AG04450 (cell line): ENCODE measurements at places on chromosomes 6 and 20.

DNA sequence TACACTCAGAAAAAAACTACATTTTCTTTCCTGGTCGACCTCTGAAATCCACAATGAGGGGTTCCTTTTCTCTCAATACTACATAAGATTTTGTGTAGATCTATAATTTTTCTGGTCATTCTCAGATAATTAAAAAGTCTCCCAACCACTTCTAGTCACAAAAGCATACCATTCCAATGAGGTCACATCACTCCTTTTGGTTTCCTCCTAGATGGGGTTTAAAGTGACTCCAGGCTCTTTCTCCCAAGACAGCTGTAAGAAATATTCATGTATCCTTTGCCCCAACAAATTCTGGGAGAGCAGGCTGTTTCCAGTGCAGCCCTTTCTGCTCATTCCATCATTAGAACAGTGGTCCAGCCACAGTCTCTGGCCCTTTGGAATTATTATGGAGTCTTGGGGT lies 43.1 kb upstream of the BEND6 start:
- peak; percentile 38 for DNase-seq

GRCh38 chr6:2132416-2132815 lies 113.0 kb downstream of the GMDS start:
- DNase-seq: no peak

DNA sequence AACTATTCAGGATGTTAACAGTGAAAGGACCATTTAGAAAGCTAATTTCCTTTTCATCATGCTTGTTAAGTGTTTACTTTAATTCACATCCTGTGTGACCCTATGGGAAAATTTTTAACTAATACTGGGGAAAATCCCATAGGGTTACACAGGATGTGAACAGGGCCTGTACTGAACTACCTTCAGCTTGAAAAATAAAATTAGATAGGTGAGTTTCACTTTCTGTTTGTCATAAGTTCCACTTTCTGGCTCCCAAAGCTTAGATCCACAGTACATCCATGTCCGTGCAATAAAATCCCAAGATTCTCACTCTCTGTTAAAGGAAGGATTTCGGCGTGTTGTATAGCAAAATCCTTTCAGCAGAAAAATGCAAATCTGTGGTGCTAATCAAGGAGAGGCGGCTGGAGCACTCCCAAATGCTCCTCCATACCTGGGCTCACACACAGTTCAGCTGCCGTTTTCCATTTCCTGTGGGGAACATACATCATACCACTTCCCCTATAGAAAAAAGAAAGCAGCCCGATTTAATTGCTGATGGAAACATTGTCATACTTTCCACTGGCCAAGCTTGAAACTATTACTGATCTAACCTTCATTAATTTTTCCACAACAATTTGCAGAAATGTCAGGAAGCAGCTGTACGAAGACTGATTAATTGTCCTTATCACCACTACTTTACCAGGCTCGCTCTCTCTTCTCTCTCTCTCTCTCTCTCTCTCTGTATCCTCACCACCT lies 125.2 kb downstream of the HIVEP2 start:
- no peak for DNase-seq

- DNase-seq: no peak
Observed at GRCh38 chr6:74114428-74114827, 418.4 kb downstream of the CD109 start.

- no peak for DNase-seq
Observed at GRCh38 chr6:31896856-31897611, 464 bp downstream of the EHMT2 start.

GRCh38 chr6:12875051-12875450 lies 158.5 kb downstream of the PHACTR1 start:
- DNase-seq: no peak

DNA sequence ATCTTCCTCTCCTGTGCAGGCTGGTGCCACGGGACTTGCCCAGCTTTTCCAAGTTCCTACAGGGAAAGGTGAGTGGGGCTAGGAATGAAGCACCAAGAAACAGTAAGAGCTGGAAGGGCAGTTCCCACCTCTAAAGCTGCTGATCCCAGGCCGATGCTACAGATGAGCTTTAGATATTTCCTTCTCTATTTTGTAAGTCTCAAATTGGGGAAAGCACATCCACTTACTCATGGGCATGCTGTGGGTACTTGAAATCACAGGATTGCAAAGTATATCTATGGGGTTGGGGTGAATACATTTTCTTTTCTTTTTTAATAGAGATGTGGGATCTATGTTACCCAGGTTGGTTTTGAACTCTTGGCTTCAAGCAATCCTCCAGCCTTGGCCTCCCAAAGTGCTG lies 3.1 kb downstream of the ZBTB2 start:
- DNase-seq: no peak

- DNase-seq: no peak
Observed at GRCh38 chr6:15348528-15348927, 102.7 kb downstream of the JARID2 start.

GRCh38 chr6:17584241-17584803 lies 15.8 kb upstream of the FAM8A1 start:
- peak; percentile 64 for DNase-seq

DNA sequence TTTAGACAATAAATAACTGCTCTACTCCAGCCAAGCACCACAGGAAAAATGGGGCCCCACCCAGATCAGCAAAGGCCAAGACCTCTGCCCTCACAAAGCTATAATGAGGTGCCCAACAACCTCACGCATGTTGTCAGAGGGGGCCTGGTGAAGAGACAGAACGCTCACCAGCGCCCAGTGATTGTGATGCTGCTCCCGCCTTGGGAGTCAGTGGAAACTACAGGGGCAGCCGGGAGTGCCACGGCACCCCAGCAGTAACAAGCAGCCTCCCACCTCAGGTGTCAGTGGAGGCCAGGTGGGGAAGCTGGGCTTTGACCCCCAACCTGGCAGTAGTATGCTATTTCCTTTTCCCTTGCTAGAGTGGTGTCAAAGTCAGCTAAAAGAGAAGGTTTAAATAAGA lies 47.4 kb downstream of the TCP11 start:
- no peak for DNase-seq

GRCh38 chr6:140026546-140026945 lies 652.1 kb upstream of the CITED2 start:
- no peak for DNase-seq

- no peak for DNase-seq
Observed at GRCh38 chr6:108598305-108598863, 37.7 kb downstream of the FOXO3 start.

DNA sequence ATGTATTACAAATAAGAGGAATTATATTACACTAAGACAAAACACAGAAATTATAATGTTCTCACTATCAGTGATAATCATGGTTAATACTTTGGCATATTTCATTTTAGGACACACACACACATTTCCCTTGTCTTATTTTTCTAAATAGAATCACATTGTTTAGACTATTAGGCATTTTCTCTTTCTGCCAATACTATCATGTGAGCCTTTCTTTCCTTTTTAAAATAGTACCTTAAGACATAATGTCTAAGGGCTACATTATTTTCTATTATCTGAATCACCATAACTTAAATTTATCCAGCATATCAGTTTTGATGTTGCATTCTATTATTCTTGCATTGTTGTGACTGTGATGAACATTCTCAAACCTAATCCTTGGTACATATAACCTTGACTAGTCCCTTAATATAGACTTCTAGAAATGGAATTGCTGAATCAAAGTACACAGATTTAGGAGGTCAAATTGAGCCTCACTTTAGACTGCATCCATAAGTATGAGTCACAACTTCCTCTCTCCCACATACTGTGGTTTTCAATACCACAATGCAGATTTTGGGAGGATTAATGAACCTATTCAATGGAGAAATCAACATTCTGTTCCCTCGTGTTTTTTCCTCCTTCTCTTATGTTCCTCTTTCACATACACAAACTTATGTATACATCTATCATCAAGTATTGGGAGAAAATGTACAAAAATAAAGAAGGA lies 212.6 kb downstream of the MOXD1 start:
- no peak for DNase-seq

DNA sequence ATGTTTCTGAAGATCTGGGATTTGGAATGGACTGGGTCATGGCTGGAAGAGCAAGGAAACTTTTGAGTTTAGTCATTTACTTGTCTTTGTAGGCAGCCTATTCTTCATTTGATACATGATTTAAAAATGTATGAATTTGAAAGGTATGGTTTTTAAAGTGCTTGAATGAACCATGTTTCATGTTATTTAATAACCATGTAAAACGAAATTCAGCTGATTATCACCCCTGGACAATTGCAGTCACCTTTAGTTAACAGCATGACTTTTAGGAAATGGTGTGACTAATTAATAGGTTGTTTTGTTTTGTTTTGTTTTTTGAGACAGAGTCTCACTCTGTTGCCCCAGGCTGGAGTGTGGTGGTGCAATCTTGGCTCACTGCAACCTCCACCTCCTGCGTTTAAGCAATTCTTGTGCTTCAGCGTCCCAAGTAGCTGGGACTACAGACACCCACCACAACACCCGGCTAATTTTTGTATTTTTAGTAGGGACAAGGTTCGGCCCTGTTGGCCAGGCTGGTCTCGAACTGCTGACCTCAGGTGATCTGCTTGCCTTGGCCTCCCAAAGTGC lies 2.1 kb downstream of the STX11 start:
- no peak for DNase-seq

- DNase-seq: no peak
Observed at GRCh38 chr6:139711804-139712585, 337.5 kb upstream of the CITED2 start.

DNA sequence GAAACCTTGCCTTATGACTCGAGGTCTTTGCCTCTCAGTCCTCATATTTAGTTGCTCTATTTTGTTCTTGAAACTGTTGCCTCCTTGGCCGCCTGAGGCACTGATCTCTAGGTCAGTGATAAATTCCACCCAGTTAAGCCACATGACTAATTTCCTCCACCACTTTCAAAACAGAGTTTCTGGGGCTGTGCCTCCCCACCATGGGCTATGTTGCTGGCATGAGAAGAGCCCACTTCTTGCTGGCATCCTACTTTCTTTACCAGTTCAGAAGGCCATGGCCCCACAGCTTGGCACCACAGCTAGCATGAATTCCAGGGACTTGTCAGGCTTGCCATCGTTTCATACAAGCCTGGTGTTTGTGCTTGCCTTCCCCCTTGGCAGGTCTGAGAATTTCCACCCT lies 361.4 kb upstream of the JAG1 start:
- DNase-seq: no peak

DNA sequence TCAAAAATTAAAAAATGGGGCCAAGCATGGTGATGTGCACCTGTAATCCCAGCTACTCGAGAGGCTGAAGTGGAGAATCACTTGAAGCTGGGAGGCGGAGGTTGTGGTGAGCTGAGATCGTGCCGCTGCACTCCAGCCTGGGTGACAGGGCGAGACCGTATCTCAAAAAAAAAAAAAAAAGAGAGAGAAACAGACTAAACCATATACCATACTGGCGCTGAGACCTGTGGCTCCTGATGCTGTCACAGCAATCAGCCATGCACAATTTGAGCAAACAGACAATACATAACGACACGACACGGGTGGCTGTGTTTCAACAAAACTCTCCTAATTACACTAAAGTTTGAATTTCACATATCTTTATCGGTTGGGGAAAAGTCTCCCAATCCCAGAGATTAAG lies 14.9 kb upstream of the CBFA2T2 start:
- DNase-seq: no peak

GRCh38 chr6:137754366-137754765 lies 112.7 kb upstream of the TNFAIP3 start:
- DNase-seq: no peak

DNA sequence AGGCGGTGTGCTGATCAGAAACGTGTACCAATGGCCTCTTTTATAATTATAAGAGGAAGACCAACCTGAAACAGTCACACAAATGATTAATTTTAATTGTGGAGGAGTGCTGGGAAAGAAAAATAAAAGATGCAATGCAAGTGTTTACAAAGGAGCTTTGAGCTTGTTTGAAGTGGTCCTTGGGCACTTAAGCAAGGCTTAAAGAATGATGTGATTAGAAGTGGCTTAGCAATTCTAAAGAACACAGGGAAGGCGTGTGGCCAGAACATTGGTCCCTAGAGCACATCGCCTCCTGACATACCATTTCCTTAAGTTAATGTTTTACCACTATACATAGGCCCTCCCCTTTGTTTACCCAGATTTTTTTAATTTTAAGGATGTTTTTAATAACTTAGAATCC lies 26.1 kb downstream of the PTPN1 start:
- DNase-seq: no peak

GRCh38 chr6:6390849-6391602 lies 70.6 kb upstream of the F13A1 start:
- DNase-seq: no peak

GRCh38 chr6:100344761-100345160 lies 120.0 kb downstream of the SIM1 start:
- DNase-seq: no peak

DNA sequence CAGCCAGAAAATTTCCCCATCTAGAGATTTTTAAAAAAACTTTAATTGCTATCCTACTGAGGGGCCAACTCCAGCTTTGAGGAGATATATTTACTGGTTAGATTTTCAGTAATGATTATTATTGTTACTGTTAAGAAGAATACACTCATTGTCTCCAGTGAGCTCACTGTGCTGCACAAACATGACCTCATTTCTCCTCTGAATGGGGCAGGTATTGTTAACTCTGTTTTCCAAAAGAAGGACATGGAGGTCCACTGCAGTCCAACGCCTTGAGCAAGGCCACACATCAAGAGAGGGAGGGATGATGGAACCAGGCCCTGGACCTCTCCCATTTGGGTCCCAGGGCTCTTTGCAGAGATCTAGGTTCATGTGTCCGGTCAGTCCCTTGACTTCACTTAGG lies 13.9 kb upstream of the SCUBE3 start:
- no peak for DNase-seq

GRCh38 chr6:28523241-28523622 lies 2.4 kb upstream of the GPX5 start:
- no peak for DNase-seq

GRCh38 chr20:51428401-51429143 lies 113.9 kb downstream of the NFATC2 start:
- no peak for DNase-seq

GRCh38 chr6:167426651-167427050 lies 101.8 kb downstream of the TTLL2 start:
- DNase-seq: no peak
